Activated T-cell treated with anti-CD3 and anti-CD28 coated beads for 48 hours (primary cell): ENCODE measurements at places on chromosomes 4 and X.

DNA sequence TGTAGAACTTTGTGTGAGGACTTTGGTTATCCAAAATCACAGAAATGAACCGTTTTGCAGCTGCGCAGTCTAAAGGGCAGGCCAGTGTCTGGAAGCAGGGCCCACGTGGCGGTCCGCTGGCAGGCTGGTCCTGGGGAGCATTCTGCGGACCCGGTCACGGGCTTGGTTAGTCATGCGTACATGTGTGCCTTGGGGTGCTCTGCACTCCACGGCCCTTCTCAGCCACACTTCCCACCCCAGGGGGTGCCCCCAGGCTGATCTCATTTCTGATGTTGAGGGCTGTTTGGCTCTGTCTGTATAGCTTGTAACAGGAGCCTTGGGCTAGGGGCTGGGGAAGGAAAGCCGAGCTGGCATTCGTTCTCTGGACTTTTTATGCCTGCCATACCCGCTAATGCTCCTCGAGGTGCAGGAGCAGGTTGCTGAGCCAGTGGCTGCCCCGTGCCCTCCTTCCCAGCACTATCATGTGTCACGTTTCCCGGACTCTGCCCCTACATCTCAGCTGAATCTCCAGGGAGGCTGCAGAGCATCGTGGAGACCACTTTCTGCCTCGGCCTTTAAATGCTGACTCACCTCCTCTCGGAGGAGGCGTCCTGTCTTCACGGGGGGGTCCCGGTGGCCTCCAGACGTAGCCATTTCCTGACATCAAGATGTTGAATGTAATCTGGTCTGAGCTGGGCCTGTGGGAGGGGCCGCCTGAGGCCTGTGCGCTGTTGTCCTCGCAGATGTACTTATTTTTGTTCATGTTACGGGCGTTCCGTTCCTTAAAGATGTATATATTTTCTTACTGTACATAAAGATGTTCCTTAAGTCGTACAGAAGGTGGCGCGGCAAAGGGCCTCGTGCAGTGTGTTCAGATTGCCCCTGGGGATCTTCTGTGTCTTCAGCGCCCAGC, 11.4 kb upstream of the TADA2B start:
- DNase-seq: no peak

DNA sequence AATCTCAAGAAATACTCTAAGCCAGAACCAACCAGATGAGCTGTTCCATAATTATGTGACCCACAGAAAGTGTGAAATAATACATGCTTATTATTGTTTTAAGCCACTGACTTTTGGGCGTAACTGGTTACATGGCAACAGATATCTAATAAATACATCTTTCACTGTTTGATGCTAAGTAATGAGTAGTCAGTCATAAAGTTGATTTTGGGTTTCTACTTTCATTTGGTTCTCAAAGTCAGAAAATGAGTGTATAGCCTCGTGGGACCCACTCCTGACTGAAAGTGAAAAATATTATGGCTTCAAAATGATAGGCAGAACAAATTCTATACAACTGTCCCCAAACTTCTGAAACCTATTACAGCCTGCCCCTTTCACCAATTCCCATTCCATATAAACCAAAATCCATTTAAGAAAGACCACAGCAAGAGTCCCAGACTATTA, 88.0 kb upstream of the CBR4 start:
- no peak for DNase-seq

- peak; percentile 25 for DNase-seq
These were observed 26.8 kb upstream of the TMEM184C start for GRCh38 chr4:147590249-147590920.

GRCh38 chr4:127685292-127685691, 44.9 kb upstream of the SLC25A31 start:
- DNase-seq: no peak

GRCh38 chr4:184232202-184232601, 14.5 kb upstream of the ENPP6 start:
- no peak for DNase-seq

DNA sequence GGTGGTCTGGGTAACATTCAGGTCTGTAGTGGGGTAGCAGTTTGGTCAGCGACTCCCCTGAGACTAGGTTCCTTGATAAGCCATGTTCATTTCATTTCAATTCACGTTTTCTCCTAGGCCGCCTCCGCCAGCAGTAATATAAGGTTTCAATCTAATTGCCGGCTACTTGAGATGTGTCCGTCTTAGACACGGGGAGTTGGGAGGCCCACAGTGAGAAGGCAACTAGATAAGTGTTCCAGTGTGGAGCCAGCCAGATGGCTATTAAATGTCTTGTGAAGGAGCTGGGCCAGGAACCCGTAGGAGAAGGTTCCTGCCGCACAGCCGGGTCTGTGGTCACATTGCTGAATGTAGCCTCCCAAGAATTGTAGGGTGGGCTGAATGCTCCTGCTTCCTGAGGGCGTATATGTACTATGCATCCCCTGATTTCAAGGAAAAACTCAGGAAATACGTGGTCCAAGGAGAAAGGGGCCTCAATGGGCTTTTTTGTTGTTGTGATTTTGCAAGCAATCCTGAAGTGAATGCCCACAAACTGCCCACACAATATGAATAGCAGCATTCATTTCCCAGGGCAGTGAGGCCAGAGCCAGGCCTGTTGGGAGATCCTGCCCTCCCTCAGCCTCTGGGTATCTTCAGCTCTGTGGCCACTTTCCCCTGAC, 220.6 kb upstream of the RPL34 start:
- DNase-seq: no peak

- DNase-seq: no peak
These were observed 13.4 kb upstream of the FGD1 start for GRCh38 chrX:54509400-54509799.

DNA sequence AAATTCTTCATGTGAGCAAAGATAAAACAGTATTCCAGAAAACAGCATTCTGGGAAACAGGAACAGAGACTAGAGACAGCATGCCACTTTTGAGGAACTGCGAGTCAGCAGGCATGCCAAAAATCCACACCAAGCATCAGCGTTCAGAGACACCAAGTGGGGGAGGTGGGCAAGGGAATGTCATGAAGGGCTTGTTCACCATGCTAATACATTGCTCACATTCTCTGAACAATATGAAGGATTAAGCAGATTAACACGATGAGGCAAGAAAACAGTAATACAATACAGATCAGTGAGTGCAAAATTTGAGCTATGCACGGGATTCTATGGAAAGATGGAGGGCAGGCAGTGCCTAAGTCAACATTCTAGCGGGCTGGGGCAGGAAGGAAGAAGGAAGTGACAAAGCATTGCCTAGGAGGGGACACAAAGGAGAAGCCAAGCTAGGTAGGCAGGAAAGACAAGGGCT, 278.3 kb downstream of the FBXW7 start:
- DNase-seq: no peak

- no peak for DNase-seq
These were observed 364.4 kb upstream of the CLNK start for GRCh38 chr4:11049001-11049400.

DNA sequence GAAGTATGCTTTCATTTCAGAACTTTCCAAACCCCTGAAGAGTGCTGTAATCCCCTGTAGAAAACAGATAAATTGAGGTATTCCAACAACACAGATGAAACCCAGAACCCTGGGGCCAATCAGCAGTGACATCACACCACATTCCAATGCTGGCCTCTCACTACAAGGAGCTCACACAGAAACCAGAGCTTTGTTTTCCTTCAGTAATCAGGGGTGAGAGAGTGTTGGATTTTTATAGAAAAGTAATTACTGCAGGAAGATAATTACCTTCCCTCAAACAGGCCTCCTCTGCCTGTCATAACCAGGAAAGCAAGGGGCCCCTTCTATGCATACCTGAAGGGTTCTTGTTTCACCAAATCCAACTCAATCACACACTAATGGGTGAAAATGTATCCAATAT, 246.2 kb downstream of the SCFD2 start:
- no peak for DNase-seq

DNA sequence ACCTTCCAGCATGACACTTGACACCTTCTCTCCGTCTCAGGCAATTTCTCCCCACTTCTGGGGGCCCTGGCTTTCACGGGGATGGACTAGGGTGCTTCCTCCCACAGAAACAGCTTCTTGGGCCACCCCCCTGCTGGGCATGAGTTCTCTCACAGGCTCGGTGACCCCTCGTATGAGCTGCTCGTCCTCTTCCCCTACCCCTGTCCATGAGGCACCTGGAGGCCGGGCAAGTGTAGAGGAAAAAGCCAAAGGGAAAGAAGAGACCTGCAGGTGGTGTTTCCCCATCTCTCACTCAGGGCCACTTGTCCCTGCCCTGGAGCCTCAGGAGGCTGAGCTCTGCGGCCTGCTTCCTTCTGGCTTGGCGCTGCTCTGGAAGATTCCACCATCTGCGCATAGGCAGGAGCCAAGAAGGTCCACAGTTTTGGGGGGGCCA, 1.9 kb upstream of the RGS12 start:
- no peak for DNase-seq

DNA sequence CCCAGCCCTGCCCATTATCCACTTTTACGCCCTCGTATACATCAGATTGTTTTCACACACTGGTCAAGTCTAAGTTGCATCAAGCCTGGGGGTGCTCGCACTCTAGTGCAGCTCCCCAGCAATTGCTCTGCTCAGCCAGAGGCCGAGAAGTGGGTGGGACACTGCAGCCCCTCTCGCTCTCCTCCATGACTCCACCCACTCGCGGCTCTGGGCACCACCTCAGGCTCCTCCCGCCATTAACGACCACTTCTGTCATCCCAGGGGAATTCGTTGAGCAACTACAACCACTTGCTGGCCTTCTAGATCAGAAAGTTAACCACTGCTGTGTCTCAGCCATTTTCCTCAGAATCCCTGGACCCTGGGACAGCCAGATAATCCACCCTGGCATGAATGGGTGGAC, 53.6 kb downstream of the ETNPPL start:
- no peak for DNase-seq

DNA sequence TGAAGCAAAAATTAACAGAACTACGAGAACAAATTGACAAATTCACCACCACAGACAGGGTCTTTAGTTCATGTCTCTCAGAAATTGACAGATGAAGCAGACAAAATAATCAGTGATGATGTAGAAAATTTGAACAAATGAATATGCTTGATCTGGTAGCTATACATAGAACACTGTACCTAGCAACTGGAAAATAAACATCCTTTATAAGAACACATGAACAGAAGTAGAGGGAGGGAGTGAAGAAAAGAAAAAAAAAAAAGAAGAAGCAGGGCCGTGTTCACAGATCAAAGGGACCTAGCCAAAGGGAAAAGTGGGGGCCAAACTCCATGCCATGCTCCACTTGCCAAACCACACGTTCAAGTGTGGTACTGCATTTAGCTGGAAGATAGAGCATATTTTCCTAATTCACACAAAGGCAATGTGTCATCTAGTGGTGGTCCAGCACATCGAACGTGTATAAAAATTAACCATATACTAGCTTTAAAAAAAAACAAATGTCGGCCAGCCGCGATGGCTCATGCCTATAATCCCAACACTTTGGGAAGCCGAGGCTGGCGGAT, 5.6 kb upstream of the THOC2 start:
- no peak for DNase-seq

DNA sequence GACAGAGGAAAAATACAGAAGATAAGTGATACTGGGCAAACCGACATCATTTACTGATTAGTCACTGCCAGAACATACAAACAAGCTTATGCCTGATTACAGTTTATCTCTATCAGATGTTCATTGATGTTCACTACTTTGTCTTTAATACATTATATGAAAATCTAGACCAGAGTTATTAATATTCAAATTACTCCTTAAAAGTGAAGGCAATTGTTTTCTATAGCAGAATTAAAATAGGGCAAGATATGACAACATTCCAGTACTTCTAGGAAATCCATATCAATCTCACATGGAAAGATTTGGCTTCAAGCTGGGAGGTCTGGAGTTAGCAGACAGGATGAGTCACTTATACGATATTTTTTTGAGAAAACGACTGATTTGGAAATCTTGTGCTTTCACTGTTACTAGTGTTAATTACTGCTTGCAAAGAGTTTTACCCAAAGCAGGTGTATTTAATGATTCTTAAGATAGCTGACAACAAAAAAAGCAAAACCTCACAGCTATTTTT, 31.8 kb downstream of the HPGD start:
- no peak for DNase-seq

DNA sequence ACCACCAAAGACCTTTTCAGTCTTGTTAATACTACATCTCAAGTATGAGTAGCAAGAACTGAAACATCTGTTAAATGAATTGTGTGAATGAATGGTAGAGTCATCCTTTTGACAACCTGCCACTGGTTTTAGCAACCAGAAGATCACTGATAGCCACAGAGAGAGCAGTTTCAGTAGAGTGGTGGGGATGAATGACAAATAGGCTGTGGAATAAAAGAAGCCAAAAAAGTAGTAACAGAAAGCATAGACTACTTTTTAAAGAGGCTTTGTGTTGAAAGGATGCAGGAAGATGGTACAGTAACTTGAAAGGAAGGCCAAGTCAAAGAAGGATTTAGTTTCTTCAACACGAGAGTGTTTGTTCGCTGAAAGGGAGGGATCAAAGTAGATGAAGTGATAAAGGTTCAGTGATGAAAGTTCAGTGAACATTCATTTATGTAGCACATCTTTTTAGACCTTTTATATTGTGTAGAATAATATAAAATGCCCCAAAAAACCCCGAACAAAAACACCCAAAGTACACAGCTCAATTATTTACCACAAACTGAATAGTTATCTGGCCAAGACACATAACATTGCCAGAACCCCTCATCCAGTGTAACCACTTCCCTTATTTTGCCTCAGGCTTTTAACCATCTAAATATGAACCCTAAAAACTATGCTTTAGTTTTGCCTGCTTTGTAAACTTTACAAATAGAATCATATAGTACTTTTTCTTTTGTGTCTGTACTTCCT, 40.1 kb upstream of the EIF1AX start:
- no peak for DNase-seq

DNA sequence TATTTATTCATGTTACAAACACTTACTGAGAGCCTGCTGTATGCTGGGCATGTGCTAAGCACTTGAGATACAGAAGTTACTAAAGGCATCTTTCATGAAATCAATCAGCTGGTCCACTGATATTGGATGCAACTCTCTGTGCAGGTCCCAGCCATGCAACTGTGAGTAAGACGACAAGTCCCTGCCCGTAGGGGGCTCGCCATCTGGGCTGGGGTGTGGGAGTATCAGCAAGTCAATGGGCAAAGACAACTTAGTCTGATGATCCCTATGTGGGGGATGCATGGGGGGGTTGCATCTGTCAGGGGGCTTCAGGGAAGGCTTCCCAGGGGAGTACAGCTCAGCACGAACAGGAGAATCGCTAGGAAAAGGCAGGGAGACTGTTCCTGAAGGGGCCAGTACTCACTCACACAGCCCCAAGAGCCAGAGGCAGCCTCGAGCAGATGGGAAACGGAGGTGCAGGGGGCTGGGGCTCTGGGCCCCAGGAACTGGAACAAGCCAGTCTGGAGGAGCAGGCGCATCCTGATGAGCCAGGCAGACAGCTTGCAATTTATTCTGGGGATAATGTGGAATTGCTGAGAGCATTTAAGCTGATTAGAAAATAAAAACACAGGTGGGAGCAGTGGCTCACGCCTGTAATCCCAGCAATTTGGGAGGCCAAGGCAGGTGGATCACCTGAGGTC, 40.2 kb downstream of the CRMP1 start:
- DNase-seq: no peak

GRCh38 chr4:14000091-14000814, 372.7 kb upstream of the BOD1L1 start:
- no peak for DNase-seq
